ENCODE measurements at places on chromosomes 5 and 9.

GRCh38 chr9:37191403-37192089 lies 71.2 kb downstream of the ZCCHC7 start:
- DNase-seq, result no peak

- DNase-seq, result no peak
These were observed 65.2 kb upstream of the UBAC1 start for GRCh38 chr9:136026266-136026942.

DNA sequence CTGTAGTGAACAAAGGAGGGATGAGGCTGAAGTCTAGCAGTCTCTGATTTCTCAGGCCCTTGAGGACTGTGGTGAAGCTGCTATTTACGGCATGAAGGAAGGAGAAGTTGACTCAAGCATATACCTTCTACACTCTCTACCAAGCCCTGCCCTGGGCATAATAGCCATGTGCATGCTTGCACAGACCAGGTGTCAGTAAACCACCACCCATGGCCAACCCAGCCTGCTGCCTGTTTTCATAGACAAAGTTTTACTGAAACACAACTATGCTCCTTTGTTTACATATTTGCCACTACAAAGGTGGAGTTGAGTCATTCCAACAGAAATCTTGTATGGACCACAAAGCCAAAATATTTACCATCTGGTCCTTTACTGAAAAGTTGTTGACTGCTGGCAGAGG lies 126.9 kb downstream of the PAPPA start:
- no peak for DNase-seq

GRCh38 chr5:98474782-98475181 lies 298.7 kb upstream of the RGMB start:
- DNase-seq, result no peak

- no peak for DNase-seq
These were observed 47.2 kb downstream of the CCDC180 start for GRCh38 chr9:97354637-97355036.

GRCh38 chr5:150398722-150399523 lies 13.8 kb downstream of the CD74 start:
- DNase-seq, result peak; percentile 43

DNA sequence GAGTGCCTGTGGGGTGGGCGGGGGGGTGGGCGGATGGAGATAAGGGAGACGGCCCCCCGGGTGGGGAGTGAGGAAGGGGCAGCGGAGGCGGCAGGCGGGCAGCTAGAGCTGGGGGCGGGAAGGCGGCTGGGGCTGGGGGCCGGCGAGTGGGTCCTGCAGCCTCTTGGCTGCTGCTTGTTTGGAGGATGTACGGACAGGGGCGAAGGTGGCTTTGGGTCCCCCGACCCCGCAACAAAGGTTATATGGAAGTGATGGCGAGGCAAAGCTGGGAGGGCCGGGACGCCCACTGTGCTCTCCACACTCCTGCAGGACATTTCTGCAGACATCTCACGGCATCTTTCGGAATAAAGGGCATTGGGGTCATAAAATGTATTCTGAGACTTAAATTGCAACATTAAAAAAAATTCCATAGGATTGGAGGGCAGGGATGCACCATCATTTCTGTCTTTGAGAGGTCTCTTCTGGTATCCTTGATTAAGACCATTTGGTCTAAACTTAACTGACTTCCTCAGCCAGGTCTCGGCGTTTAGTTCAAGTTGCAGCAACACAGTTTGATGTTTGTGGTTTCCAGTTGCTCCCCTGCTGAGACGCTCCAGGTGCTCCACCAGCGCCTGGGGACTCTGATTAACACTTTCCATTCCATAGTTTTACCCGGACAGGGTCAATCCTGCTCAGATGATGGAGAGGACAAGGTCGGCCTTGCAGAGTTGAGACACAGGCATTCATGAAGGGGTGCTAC lies 101.6 kb upstream of the SSBP2 start:
- peak; percentile 13 for DNase-seq

DNA sequence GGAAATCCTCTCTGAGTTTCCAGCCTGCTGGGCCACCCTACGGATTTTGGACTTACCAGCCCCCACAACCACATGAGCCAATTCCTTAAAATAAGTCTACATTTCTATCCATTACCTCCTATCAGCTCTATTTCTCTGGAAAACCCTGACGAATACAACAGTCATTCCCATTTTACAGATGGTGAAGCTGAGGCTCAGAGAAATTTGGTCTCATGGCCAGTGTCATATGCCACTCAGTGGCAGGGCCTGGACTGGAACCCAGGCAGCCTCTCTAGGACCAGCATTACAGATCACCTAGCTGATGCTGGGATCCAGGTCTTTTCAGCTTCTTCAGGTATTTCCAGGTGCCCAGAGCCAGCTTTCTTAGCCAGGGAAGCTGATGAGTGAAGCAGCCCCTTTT lies 45.0 kb upstream of the SH3PXD2B start:
- no peak for DNase-seq

- DNase-seq, result no peak
These were observed 35.6 kb downstream of the WWC1 start for GRCh38 chr5:168327019-168327421.

- DNase-seq, result no peak
These were observed 25.3 kb downstream of the OSMR start for GRCh38 chr5:38871058-38871605.

- no peak for DNase-seq
These were observed 603.7 kb downstream of the RAB3C start for GRCh38 chr5:59186623-59187022.

GRCh38 chr5:103909391-103909790 lies 346.8 kb upstream of the NUDT12 start:
- no peak for DNase-seq

DNA sequence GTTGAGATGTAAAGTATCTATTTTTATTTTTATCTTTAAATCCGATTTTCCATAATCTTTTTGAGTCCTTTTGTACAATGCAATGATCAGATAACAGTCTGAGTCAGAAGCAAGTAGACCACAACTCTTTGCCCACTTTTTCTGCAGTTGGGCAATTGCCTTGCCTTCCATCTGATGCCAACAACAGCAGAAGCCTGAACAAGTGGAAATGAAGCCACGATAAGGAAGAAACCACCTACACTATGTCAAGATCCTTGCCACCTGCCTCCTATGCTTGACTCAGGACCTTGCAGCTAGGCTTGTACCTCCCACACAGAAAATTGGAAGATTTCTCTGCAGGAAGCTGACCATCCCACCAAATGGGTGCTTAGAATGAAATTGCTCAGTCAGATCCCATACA lies 78.6 kb downstream of the ANXA1 start:
- no peak for DNase-seq

- DNase-seq, result no peak
These were observed 652.3 kb upstream of the FTMT start for GRCh38 chr5:121199216-121199999.

DNA sequence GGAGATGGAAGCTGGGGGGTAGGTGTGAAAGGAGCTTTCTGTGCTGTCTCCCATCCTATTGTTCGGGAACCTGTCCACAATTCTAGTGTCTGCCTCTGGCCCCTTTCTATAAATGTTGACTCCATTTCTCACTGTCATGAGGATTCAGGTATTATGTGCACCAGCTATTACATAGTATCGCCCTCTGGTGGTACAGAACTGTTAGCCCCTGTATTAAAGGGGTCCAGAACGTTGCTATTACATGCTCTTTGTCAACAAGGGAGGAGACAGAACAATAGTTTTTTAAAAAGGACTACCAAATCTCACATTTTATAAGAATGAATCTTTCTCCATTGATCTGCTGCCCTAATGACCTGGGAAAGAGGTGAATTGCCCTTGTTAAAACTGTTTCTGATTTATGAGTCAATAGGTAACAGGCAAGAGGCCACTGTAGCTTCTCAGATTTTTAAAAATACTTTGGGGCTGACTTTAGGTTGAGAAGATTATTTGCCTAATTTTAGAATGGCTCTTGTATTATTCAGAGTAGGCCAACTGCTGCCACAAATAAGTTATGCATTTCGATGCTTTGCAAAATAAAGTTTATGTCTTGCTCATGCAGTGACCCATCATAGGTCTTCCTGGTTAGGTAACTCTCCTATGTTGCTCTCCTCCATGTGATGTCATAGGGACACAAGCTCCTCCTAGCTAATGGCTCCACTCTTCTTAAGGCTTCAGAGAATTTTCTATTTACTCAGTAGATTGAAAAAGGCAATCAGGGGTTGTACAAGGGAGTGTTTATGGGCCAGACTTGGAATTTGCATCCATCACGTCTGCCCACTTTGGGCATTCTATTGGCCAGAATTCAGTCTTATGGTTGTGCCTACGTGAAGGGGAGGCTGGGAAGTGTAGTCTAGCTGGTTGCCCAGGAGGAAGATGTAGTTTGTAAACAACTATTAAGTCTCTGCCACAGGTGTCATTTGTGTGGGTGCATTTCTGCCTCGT lies 20.8 kb downstream of the DCANP1 start:
- no peak for DNase-seq

- no peak for DNase-seq
These were observed 63.4 kb downstream of the BARX1 start for GRCh38 chr9:93891549-93892310.

DNA sequence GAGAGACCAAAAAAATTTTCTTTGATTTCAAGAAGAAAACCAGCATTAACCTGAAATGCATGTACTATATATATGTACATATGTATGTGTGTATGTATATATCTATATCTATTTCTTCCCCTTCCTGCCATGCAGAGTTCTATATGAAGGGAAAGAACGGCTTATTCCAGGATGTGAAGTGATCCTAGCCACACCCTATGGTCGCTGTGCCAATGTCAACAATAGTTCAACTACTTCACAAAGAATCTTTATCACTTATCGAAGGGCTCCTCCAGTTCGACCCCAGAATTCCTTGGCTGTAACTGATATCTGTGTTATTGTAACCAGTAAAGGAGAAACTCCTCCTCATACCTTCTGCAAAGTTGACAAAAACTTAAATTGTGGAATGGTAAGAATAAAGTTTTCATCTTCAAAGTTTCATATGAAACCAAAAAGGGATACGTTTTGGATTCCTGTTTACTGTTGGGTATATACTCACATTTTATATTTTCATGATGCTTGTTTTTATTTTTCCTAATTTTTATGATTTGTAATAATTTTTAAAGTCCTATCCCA lies 56.2 kb downstream of the DENND4C start:
- no peak for DNase-seq

DNA sequence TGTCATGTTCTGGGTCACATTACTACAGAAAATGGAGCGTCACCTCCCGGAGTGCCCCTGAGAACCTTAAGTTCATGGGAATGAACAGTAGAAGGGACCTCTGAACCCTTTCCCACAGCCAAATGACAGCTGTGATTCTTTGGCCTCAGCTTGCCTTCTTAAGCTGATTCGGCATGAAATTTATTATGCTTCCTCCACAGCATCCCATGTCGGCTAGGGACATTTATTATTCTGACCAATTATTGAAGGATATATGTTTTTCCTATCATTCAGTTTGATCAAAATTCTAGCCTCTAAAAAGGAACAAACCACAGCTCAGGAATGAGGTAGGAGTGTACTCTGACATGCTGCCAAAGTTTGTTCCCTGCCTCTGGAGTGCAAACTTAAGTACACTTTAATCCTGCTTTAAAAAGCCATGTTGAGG lies 440.6 kb downstream of the CETN3 start:
- DNase-seq, result no peak

- no peak for DNase-seq
These were observed 61.3 kb downstream of the RASGRF2 start for GRCh38 chr5:81021486-81021885.

DNA sequence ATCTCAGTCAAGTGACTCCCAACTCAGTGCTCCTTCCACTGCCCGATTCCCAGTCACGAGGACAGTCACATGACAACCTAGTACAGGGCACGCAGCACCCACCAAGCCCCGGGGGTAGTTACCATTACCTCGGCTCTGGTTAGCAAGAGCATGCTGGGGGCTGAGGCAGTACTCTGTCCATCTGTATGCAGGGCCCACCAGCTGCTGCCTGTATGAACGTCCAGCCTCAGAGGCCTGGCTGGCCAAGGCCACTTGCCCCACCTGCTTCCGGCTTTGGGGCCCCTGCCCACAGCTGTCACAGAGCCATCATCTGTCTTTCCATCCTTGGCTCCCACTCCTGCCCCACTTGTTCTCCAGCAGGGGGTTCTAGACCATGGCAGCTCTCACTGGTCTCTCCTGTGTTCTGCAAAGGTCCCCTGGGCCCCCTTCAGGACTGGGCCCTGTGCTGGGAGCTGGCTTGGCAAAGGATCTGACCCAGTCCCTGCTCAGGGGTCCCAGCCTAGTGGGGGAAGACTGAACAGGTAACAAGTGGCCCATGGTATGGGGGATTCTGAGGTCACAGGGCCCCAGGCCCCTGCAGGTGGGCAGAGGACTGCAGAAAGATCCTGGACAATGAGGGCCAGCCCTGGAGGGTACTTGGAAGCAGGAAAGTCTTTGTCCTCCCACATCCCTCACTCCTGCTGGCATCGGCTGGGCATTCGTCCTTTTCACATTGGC lies 3.3 kb downstream of the RPL35 start:
- no peak for DNase-seq

GRCh38 chr5:1162751-1163150 lies 38.6 kb upstream of the SLC6A19 start:
- no peak for DNase-seq

All from activated naive CD8-positive, alpha-beta T cell treated with anti-CD3 and anti-CD28 coated beads for 36 hours (primary cell).